ENCODE measurements at places on chromosomes 13 and 19. TPM values are rescaled to one million over a fixed set of nuclear protein-coding genes. Genes with fewer than 3 reads are reported as not detected.

ZNF829 gene
- 4.1 TPM for total RNA-seq

HCST gene
- 14.3 TPM for total RNA-seq

SLC10A2 gene
- total RNA-seq, result not detected

CALR3 gene
- not detected for total RNA-seq

LILRA5 gene
- total RNA-seq, result 5.3 TPM

RDH8 gene
- not detected for total RNA-seq

LRRC63 gene
- 0.49 TPM for total RNA-seq

PTPRH gene
- 1.5 TPM for total RNA-seq

KLK4 gene
- total RNA-seq, result 1.1 TPM

FAM124A gene
- total RNA-seq, result 19.2 TPM

UBL5 gene
- 206 TPM for total RNA-seq

PRKACA gene
- 78.0 TPM for total RNA-seq

MAP3K10 gene
- total RNA-seq, result 19.8 TPM

DMKN gene
- total RNA-seq, result 26.5 TPM

ZNF729 gene
- total RNA-seq, result not detected

CDKN2D gene
- total RNA-seq, result 14.9 TPM

TMEM59L gene
- 1.2 TPM for total RNA-seq

POSTN gene
- 27.6 TPM for total RNA-seq

SHANK1 gene
- total RNA-seq, result 1.4 TPM

ZNF540 gene
- total RNA-seq, result 8.3 TPM

FKBP8 gene
- total RNA-seq, result 296 TPM

ZNF296 gene
- total RNA-seq, result 0.45 TPM

SBK3 gene
- total RNA-seq, result 0.53 TPM

SKA3 gene
- total RNA-seq, result 1.2 TPM

C5AR2 gene
- 6.1 TPM for total RNA-seq

EPSTI1 gene
- 7.8 TPM for total RNA-seq

PRR20A gene
- total RNA-seq, result not detected

ADGRE3 gene
- total RNA-seq, result 1.9 TPM

ZBTB45 gene
- total RNA-seq, result 14.9 TPM

PLEKHF1 gene
- total RNA-seq, result 30.4 TPM

SBK2 gene
- total RNA-seq, result not detected

PNMA8B gene
- total RNA-seq, result 3.6 TPM

SIGLEC5 gene
- total RNA-seq, result not detected
